ENCODE measurements at places on chromosomes 1 and 21.

DNA sequence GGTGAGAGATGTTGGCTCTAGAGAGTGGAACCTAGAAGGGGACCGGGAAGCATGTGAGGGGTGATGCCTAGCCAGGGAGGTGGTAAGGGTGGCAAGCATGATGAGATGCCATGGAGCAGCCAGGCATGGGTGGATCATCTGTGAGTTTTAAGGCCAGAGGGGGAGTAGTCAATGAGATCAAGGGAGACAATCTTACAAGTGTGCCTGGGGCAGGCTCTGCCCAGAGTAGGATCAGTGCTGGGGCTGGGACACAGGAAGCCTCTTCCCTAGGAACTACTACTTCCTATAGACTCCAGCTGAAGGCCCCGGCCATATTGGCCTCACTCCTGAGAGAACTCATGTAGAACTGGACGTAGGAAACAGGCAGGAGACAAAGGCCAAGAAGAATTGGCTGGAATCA, 192.4 kb upstream of the CSF3R start:
- H3K27ac ChIP-seq = no peak overlapping the region
- no peak for DNase-seq
- H3K36me3 ChIP-seq = no peaks in the 10 kb centered on the region
- H3K4me1 ChIP-seq = no peaks in the 10 kb centered on the region
- peaks cover 3% of the 10 kb centered on the region for H3K27me3 ChIP-seq

DNA sequence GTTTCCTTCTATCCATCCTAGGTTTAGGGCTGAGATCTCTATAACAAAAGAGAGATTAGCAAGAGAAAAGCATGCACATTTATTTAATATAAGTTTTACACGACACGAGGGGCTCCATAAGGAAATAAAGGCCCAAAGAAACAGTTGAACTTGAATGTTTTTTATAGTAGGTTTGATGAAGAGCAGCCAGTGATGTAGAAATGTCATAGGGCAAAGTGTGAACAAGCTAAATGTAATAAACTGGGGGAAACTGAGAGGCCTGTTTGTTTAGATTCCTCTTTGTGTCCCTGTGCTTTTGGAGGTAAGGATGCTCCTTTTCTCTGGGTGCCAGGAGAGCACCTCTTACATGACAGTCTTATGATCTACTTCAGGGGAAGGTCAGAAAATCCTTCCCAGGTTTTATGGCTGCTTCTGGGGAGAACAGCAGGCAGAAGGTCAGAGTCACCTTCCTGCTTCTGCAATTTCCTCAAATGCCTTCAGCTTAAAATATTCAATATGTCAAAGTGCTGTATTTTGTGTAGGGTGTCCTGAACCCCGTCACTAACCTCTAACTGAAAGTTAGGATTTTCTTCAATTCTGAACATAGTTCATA, 9.5 kb upstream of the HORMAD1 start:
- DNase-seq = no peak
- H3K36me3 ChIP-seq = no peaks in the 10 kb centered on the region
- no peak overlapping the region for H3K27ac ChIP-seq

- H3K27ac ChIP-seq = peak overlapping the region; percentile 35
- peak overlapping the region; percentile 36 for H3K4me3 ChIP-seq
- H3K4me1 ChIP-seq = peaks cover 9% of the 10 kb centered on the region
Measured at GRCh38 chr1:182113879-182114626, 52.5 kb upstream of the ZNF648 start.

DNA sequence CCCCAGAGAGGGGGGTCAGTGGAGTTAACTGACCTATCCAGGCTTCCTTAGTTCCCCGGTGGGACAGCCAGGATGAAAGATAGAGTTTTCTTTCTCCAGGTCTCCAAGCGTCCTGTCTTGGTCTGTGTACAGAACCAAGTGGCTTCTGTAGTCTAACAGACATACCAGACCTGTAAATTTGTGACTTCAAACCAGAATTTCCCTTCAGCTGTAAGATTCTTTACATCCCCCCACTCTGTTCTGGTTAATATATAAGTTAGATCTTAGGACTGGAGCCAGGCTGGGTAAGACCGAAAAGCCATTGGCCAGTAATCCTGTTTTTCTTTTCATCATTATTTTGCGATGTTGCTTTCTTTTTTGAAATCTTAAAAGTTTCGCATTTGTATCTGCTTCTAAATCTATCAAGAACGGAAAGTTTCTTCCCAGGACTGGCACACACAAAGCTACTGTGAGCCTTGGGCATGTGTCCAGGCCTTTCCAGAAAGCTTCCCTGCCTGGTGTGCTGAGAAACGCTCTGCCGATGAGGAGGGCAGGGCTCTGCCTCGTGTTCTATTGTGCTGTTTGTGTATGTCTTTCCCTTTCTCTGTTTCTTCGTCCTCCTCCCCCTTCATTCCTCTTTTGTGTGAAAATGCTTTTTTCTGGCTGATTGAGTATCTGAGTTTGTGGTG, 72.3 kb downstream of the RGL1 start:
- H3K4me1 ChIP-seq = peaks cover 11% of the 10 kb centered on the region
- H3K4me3 ChIP-seq = no peak overlapping the region
- no peaks in the 10 kb centered on the region for H3K27me3 ChIP-seq
- no peak overlapping the region for H3K27ac ChIP-seq
- DNase-seq = no peak
